ENCODE measurements at places on chromosomes 1 and 21.

DNA sequence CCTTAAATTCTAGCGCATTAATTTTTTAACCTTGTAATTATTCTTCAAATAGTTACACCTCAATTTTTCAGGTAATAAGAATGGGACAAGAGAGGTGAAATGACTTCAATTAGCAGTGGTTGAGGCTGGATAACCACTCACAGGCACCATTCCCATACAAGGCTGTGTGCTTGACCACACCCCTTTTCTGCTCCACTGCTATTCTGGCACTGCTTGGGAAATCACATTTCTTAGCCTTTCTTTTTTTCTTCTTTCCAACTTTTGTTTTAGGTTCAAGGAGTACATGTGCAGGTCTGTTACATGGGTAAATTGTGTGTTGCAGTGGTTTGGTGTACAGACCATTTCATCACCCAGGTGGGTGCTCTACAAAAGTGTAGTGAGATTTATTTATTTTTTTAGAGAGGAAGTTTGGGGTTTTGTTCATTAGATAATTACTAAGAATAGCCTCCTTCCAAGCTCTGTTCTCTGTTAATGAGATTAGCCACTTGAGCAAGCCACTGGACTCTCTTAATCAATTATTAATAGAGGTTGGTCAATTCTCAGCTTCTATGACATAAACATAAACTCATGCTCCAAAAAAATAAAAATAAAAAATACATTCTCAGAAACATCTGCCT is 14.4 kb downstream of the ILDR2 start:
- DNase-seq, result no peak

DNA sequence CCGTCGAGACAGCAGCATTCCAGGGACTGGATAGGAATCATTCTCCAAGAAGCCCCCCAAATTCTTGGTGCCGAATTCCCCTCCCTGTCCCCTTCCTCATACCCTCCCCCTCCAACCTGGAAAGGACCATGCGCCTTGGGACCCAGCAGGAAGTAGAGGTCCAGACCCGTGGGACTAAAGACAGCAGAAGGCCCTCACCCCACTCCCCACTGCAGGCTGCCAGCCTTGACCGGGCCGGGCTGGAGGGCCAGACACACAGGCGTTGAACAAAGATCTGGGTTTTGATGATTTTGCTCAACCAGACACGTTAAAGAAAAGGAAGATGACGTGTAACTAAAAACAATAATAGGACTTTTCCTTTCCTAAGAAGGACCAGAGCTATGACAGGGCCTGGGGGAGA is 286.5 kb downstream of the NPHP4 start:
- DNase-seq, result no peak

GRCh38 chr1:32939655-32940371 is 24.8 kb downstream of the RNF19B start:
- DNase-seq, result no peak

DNA sequence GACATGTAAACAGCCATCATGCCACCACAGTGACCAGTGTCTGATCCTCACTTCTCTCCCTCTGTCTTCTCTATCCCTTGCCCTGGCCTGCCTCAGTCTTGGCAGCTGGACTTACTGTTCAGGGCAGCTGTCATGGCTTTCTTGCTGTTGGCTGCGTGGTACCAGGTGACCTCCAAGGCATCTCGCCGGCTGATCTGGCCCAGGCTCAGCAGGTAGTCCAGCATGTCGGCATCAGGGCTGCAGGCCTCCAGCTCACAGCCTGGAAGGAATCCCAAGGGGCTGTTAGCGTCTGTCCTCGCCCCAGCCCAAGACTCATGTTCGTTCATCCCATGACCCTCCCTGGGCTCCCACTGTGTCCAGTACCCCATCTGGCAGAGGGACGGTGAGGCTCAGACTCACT is 3.6 kb downstream of the FAM151A start:
- no peak for DNase-seq

- DNase-seq, result no peak
These were observed 14.9 kb downstream of the ABCA4 start for GRCh38 chr1:94105957-94106529.

GRCh38 chr21:38244885-38245869 is 11.6 kb upstream of the KCNJ15 start:
- DNase-seq, result peak; percentile 72

DNA sequence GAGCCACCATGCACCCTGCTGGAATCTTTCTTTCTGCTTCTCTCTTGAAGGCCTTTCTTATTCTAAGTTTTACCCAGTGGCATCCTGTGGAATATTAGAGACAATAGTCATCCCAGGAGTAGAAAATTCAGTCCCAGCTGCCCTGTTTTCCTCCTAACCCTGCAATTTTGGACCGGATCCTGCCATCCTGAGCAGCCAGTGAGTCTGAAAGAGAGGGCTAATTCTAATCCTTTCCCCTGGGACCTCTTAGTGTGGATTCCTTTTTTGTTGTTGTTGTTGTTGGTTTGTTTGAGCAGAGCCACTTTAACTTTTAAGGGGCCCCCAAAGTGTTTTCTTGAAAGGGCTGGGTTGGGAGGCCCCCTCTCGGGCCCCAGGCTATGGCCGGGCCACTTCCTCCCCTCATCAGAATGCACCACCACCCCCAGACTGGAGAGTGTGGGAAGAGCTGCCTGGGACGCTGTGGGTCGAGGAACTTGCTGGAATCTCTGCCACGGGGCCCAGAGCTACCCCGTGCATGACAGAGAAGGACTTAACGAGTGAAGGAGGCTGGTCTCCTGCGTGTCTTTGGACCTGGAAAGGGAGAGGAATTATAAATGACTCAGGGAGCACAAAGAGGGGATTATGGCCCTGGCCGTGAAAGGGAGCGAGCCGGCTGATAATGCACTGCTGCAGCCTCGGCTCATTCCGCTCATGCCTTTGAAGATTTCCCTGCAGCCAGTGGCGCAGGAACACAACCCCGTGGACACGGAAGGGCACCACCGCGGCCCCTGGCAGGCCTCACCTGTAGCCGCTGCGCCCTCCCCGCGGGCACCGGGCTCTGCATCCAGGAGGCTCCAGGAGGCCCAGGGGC is 81.0 kb upstream of the AKT3 start:
- DNase-seq, result no peak

- no peak for DNase-seq
These were observed 162.5 kb downstream of the RWDD3 start for GRCh38 chr1:95396557-95396956.

DNA sequence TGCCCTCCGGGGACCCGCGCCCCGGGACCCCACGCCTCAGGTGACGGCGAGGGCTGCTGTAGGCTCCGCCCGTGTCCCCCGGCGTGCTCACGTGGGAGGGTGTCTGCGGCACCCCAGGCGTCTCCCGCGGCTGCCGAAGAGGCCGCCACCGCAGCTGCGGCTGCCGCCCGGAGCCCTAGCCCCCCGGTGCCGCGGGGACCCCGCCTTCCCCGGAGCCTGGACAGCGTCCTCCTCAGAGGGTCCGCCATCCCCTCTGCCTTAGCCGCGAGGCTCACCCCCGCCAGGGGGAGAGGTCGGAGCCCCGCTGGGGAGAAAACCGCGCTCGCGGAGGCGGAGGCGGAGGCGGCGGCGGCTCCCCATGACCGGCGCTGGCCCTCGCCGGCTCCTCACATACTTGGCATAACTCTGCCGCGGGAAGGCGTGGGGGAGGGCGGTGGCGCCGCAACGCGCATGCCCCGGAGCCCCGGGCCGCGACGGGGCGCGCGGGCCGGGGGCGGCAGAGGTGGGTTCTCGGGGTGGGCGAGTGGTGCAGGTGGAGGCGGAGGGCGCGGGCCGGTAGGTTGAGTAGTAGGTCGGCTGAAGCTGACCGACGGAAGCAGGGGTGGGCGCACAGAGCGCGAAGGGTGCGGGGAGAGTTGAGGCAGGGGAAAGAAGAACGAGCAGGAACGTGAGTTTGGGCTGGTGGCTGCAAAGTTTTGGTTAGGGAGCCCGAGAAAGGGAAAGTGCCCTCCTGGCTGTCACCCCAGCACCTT is 700 bp upstream of the SYDE2 start:
- DNase-seq, result peak; percentile 73

- DNase-seq, result no peak
These were observed 22.5 kb downstream of the ZSCAN20 start for GRCh38 chr1:33494929-33495328.

- no peak for DNase-seq
These were observed 68.1 kb downstream of the EDEM3 start for GRCh38 chr1:184686540-184686939.

DNA sequence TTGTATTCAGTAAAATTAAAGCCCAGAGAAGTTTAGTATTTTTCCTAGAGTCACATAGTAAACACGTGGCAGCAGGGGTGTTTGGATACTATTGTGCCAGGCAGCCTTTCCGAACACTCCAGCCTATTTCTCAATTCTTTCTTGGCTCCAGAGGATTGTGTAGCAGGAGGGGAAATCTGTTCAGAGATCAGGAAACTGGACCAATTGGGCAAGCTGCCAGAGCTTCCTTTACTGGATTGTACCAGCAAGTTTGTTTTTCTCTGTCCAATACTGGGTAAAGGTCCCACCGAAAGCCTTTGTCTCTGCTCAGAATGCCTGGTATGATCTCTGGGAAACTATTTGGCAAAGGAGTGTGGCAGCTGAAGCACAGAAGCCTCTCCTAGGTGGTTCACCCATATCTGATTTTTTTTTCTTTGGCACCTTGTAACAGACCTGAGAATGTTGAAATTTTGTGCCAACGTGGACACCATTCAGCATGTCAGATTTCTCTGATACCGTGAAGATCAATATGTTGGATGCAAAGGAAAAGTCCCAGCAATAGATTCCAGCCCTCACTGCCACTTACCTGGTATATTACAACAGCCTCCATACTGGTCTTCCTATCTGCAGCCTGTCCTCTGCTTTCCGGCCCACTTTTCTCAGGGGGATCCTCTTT is 126.2 kb downstream of the FGGY start:
- DNase-seq, result no peak

DNA sequence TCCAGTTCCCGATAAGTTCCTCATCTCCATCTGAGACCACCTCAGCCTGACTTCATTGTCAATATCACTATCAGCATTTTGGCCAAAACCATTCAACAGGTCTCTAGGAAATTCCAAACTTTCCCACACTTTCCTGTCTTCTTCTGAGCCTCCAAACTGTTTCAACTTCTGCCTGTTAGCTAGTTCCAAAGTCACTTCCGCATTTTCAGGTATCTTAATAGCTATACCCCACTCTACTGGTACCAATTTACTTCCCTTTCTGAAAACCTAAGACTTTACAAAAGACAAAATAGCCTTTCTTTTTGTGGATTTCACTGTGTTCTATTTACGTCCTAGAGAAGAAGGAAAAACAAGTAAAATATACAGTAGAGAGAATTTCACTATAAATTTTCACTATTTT is 147.0 kb upstream of the FMN2 start:
- no peak for DNase-seq

DNA sequence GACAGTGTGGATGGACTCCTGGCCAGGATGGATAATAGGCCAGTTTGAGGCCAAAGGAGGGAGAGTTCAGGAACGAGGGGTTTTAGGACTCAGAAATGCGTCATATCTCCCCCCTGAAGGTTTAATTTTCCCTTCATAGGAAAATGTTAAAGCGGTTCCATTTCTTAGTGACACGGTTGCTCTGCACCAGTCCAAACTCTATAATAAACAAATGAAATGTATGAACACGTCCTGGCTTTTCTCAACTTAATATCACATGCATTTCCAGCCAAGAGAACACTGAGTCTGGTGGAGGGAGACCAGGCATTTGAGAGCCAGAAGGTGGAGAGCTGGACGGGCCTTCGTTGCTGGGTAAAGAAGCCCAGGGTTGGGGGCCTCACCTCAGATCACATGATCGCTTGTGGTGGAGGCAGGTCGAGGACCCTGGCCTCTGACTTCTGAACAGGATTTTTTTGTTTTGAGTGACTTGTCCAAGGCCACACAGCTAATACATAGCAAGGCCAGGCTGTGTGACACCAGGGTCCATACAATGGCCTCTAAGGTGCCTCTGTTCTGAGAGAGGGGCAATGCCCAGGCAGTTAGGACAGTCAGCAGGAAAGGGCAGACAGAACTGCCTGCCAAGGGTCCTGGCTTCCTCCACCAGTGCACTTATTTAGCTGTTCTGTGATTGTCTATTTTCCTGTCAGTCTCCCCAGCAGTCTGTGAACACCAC is 11.4 kb downstream of the SLC1A7 start:
- no peak for DNase-seq

- DNase-seq, result no peak
These were observed 76.5 kb upstream of the C1orf21 start for GRCh38 chr1:184310157-184310819.

DNA sequence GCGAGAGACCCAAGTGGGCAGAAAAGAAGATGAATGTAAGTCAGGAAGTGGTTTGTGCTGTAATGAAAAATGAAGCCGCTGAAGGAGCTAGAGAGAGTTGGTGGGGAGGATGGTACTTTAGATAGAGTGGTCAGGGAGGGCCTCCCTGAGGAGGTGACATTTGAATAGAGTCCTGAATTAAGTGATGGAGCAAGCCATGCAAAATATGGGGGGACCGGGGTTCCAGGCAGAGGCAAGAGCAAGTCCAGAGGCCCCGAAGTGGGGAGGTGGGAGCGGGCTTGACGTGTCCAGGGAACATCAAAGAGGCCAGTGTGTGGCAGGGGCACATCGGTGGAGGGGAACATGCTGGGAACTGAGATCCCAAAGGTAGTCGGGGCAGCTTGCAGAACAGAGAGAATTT is 43.1 kb downstream of the OPRD1 start:
- DNase-seq, result no peak

DNA sequence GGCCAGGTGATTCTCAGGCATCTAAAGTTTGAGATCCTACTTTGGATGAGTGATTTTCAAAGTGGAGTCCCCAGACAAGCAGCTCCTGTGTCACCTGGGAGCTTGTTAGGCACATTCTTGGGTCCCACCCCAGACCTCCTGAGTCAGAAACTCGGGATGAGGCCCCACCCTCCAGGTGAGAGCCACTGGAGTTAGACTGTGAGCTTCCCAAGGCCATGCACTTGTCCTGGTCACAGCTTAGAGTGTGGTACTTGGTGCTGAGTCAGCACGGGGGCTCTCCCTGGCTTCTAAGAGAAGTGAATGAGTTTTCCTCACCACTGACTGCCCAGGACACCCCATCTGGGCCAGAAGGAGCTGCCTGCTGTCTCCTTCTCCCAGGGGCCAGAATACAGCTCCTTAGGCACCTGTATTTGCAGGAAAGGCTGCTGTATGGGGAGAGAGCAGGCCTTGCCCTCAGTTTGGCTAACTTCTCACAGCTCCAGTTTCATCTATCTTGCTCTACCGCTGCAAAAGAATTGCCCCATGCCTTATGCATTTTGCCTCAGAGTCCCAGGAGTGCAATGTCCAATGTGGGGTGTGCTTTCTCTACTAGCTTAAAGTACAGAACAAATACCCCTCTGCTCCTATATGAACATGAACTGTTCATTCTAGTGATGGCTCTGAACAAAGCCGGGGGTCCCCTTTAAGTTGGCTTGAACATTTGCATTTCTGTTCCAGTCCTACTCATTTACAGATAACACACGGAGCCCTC is 98.1 kb downstream of the PSMG1 start:
- no peak for DNase-seq
